Osteoblast (primary cell): ENCODE measurements at places on chromosomes 12 and 14.

- DNase-seq = no peak
Measured at GRCh38 chr14:76081642-76082041, 70.1 kb upstream of the GPATCH2L start.

DNA sequence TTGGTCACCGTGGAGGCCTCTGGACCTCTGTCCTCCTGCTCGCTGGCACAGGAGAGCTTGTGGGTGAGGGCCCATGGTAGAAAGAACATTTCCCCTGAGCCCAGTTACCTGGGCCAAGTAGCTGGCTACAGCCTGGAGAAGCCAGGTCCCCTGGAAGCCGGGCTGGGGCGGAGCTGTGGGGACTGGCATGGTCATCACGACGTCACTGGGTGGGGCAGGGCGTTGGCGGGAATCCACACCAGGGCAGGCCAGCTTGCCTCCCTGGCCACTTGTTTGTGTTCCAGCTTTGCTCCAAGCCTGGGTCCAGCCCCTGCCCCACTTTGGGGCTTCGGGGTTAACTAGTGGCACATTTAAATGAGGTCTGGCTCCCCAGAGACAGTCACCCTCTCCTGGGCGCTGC, 35.0 kb upstream of the SLC24A4 start:
- DNase-seq = no peak

DNA sequence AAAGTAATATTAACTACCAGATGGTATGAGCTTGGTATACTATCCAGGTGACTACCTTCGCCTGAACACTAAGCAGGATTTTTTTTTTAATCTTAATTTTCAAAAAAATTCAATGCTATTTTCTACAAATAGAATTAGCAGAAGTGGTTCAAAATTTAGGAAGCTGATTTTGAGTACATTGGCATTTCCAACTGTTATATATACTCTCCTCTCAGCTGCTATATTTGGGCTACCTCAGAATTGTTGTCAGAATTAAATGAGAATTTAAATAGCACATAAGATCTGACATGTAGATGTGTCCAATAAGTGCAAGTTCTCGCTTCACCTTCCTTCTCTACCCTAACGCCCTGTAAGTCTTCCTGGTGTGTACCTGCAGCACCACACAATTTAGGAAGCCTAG, 83.1 kb downstream of the DUSP6 start:
- no peak for DNase-seq

DNA sequence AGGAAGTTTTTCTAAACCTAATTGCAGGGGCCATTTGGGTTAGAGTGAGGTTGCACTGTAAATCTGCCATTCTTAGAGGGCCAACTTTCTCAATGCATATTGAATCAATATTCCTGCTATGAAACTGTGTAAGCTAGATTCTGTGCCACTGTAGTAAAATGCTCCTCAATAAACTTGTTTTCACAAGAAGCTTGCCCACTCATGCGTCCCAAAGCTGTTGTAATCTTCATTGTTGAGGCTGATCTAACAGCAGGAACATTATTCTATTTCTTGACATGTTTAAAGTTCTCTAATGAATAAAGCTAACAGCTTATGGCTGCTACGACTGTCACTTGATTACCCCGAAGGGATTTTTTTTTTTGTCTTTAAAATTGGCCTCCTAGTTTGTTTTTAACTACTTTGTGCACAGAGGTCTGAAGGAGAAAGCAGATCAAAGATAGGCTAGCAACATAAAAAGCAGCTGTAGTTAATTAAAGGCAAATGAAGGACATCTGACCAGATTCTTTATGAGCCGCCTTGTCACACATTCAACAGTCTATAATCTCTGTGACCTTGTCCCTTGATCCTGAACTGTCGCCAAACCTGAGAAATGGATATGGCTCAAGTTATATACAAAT, 243.7 kb downstream of the PAX9 start:
- no peak for DNase-seq

- peak; percentile 63 for DNase-seq
Measured at GRCh38 chr14:76780360-76780759, 19.1 kb downstream of the VASH1 start.

- peak; percentile 84 for DNase-seq
Measured at GRCh38 chr12:9064815-9065606, 50.7 kb downstream of the A2M start.

- peak; percentile 87 for DNase-seq
Measured at GRCh38 chr14:64232095-64232838, 61.9 kb downstream of the ESR2 start.

DNA sequence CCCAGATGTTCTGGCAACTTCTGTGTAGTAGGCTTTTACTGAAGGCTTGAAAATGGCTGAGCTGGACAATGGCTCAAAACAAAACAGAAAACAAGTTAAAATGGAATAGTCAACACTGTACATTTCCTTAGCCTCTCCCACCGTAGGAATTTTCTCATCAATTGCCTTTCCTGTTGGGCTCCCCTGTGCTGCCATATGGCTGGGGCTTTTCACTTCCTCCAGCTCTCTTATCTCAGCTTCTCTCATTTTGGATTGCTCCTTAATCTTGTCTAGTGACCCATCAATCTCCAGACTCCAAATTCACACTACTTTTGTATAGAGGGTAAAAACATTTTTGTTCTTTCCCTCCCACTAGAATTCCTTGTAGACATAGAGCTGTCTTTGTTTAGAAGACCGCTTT, 50.4 kb upstream of the RPH3A start:
- DNase-seq = no peak

DNA sequence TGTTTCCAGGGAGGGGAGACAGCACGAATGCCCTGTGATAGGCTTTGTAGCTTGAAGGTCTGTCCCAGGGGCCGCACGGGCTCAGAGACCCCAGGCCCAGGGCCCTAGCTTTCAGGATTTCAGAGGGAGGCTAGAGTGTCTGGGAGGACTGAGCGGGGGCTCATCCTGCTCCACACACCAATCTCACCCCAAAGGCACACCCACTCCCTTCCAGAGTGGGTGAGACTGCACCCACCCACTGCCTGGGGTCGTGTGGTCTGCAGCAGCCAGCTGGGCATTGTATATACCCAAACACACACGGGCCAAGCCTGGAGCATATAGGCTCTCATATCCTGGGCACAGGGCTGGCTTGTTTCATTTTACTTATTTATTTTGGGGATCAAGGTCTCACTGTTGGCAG, 5.8 kb upstream of the SLC25A47 start:
- DNase-seq = no peak

GRCh38 chr12:54246011-54246641, 33.8 kb downstream of the CBX5 start:
- peak; percentile 54 for DNase-seq

DNA sequence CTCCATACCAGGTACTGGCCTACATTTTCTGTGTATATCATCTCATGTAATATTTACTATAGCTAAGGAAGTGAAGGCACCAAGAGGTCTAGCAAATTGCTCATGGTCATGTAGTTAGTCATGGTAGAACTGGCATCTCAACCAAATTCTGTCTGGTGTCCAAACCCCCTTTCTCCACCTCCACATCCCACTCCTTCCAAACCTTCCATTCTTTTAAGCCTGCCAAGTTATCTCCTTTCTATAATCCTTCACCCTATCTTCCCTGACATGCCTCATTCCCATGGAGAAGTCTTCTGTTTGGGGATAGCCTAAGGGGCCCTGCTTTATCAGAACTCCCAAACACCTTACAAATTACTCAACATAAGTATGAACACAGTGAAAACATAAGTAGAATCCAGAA, 196.2 kb upstream of the HMGA2 start:
- no peak for DNase-seq

GRCh38 chr14:37131205-37131604, 41.2 kb downstream of the SLC25A21 start:
- no peak for DNase-seq

- no peak for DNase-seq
Measured at GRCh38 chr12:84276215-84276614, 636.4 kb downstream of the SLC6A15 start.

GRCh38 chr12:26823390-26823789, 9.6 kb downstream of the ITPR2 start:
- no peak for DNase-seq

- DNase-seq = no peak
Measured at GRCh38 chr14:100692256-100692655, 34.4 kb upstream of the DLK1 start.
